ENCODE measurements at places on chromosomes 7 and 10.

GRCh38 chr10:15436696-15437095 lies 65.6 kb upstream of the FAM171A1 start:
- DNase-seq = no peak

DNA sequence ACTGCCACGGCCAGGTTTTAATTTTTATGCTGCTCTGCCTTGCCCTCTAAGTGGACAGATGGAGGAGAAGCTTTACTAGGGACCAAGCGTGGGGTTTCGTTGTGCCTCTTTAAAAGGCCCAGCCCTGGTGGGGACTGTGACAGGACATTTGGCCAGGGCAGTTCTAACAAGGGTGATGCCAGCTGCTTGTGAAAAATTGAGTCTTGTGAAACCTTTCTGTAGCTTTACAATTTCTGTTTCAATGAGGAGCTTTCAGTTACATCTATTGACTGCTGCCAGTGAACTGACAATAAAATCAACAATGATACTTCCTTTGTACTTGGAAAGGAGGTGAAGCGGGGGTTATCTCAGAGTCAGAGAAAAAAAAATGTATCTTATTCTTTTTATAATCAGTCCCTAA lies 233.1 kb upstream of the CSTF2T start:
- DNase-seq = no peak

DNA sequence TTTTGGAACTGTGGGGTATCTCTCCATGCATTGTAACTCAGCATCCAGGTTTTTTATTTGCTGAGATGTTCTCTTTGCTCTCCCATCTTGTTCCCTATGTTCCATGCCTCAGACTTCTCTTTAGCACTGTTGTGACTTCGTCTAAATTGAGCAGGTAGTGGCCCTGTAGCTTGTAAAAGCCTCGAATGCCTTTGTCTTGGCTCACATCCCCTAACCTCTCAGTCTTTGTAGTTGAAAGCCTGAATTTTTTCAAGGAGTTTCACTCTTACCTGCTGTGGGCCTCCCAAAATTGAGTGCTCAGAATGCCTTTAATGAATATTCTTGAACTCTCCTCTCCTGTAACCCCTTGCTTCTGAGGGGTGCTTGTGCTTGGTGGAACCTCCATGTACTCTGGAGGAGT lies 1137.3 kb downstream of the REEP3 start:
- DNase-seq = no peak

GRCh38 chr7:92002720-92003119 lies 62.1 kb downstream of the AKAP9 start:
- no peak for DNase-seq

DNA sequence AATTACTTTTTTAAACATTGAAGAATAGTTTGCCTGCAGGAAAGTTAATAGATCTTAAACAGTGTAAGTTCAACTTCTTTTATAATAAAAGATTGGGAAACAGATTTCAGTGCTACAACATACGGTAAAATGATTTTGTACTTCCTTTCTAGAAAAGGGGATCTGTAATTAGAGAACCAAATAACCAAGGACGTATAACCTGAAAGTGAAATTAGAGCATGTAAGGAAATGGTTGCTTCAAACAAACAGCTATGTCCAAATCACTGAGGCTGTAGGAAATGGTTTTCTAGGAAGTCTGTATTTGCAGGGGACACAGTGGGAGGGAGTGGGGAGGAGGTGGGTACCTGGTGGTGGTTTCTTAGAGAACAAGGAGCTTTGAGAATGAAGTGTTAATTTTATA lies 57.9 kb upstream of the EXOC6 start:
- DNase-seq = no peak

DNA sequence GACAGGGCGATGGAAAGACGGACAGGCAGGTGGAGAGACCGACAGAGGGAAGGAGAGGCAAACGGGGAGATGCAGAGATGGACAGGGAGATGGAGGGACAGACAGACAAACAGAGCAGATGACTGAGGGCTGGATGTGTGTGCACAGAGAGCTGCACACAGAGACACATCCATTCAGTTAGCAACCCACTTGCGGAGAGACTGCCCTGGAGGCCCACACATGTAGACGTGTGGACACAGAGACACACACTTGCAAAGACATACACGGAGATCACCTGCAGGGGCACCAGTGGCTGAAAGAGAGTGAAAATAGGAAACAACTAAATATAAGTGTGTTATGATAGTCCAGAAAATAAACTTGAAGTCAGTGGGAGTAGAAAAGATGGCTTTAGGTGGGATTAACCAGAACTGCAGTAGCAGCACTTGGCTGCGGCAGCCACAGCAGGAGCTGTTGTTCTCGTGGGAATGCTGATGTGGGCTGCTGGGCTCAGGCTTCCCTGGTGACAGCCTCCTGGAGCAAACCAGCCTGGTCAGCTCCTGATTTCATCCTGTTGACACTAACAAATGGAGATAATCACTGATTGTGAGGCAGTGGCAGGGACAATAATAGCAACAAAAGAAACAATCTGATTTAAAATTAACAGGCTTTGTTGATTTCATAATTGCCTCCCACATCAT lies 134.1 kb downstream of the CCNY start:
- no peak for DNase-seq

- no peak for DNase-seq
Measured at GRCh38 chr7:97167176-97167575, 49.7 kb downstream of the SDHAF3 start.
